Caudate nucleus (tissue), 63 donors: ENCODE measurements at places on chromosomes 16 and 17.

DNA sequence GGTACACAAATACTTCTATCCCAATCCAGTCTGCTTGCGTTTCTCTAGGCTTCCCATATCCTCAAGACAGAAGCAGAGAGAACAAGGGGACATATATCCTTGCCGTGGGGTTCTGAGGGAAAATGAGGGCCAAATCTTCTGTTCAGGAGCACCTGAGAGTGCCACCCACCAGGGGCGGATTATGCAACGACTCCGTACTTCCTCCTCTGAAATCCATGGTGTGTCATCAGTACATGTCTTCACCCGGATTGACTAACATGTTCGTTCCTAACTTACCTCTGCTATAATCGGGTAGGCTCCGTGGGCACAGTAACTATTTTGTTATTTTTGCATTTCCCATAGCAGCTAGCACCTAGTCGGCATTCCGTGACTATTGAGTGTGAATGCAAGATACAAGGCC, 7.8 kb upstream of the ZNF200 start:
- no peak for DNase-seq

GRCh38 chr17:7296189-7296861, 1.9 kb upstream of the YBX2 start:
- DNase-seq, result peak; percentile 62

- DNase-seq, result no peak
Observed at GRCh38 chr16:80806927-80807340, 2.5 kb upstream of the CDYL2 start.

- no peak for DNase-seq
Observed at GRCh38 chr17:7211491-7212273, 8.0 kb downstream of the DLG4 start.

- DNase-seq, result peak; percentile 69
Observed at GRCh38 chr16:70298988-70299938, at the start of gene DDX19B. Gene DDX19B (plus strand): TSS chr16:70299186. CDS start chr16:70299298, 112 bp downstream.

DNA sequence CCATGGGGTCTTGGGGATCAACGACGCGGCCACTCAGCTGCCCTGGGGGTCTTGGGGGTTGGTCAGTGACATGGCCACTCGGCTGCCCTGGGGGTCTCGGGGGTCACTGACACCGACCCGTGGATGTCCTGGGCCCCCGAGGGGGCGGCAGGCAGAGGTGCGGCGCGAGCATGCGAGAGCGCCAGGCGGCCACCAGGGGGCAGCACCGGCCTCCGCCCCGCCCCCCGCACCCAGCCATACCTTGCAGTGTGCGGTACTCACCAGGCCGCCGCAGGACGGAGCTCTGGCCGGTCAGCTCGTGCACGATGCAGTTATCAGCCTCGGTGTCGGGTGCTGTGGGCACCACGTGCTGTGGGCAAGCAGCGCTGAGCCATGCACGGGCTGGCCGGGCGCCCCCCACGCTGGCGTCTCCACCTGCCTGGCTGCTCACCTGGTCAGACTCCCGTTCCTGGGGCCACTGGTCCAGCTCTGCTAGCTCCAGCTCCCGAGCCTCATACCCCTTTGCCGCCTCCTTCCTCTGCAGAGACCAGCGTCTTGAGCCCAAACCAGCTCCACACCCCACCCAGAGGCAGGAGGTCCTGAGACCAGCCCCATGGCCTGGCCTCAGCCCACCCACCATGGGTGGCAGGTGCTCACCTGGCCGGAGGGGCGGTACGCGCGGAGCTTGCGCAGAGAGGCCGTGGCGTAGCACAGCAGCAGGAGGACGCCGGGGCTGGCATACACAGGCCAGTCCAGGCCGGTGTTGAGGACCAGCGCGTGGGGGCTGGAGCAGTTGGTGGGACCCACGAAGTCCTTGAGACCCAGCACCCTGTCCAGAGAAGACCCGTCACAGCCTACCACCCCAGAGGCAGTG, 31.2 kb downstream of the CTU2 start:
- peak; percentile 53 for DNase-seq

DNA sequence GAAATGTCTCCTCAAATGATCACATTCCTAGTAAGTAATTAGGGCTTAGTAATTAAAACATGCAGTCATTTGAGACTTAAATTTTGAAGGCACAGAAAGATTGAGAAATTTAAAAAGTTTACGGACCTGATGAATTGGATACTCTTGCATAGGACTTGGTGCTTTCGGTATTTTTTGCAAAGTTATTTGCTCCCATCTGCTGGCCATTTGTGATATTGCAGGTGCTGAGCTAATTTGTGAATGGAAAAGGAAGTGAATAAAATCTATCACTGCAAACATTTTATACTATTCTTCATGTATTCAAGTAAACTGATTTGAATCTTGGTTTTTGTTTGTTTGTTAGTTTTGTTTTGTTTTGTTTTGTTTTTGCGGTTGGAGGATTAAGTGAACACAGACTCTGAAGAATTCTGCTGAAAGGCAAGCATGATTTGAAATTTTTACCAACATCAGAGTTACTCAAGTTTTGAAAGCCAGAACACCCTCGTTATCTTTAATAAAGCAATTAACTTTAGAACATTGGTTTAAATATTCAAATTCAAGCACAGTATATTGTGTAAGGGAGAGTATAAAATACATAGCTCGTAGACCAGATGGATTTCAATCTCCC, 689.5 kb upstream of the RBFOX1 start:
- DNase-seq, result peak; percentile 3

GRCh38 chr16:16093628-16094332, 129.5 kb downstream of the ABCC6 start:
- DNase-seq, result no peak

- no peak for DNase-seq
Observed at GRCh38 chr16:38941-39892, 14.2 kb downstream of the POLR3K start.

- no peak for DNase-seq
Observed at GRCh38 chr16:69799611-69800031, 37.5 kb downstream of the WWP2 start.

DNA sequence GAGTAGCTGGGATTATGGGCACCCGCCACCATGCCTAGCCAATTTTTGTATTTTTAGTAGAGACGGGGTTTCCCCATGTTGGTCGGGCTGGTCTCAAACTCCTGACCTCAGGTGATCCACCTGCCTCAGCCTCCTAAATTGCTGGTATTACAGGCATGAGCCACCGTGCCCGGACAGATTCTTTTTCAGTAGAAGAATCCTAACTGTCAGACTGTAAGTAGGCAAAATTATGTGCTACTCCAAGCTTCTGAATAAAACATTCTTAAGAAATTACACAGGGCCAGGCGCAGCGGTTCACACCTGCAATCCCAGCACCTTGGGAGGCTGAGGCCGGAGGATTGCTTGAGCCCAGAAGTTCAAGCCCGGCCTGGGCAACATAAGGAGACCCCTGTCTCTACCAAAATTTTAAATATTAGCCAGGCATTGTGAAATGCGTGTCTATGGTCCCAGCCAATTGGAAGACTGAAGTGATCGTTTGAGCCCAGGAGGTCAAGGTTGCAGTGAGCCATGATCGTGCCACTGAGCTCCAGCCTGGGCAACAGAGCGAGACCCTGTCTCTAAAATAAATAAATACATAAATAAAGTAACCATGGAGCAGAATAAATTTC, 66.7 kb upstream of the KIFC3 start:
- no peak for DNase-seq

- no peak for DNase-seq
Observed at GRCh38 chr17:73747221-73748002, 103.2 kb upstream of the SDK2 start.

GRCh38 chr17:880443-881269, 98.5 kb downstream of the MRM3 start:
- DNase-seq, result no peak

- no peak for DNase-seq
Observed at GRCh38 chr17:2996810-2997670, 66.4 kb downstream of the OR1D5 start.

DNA sequence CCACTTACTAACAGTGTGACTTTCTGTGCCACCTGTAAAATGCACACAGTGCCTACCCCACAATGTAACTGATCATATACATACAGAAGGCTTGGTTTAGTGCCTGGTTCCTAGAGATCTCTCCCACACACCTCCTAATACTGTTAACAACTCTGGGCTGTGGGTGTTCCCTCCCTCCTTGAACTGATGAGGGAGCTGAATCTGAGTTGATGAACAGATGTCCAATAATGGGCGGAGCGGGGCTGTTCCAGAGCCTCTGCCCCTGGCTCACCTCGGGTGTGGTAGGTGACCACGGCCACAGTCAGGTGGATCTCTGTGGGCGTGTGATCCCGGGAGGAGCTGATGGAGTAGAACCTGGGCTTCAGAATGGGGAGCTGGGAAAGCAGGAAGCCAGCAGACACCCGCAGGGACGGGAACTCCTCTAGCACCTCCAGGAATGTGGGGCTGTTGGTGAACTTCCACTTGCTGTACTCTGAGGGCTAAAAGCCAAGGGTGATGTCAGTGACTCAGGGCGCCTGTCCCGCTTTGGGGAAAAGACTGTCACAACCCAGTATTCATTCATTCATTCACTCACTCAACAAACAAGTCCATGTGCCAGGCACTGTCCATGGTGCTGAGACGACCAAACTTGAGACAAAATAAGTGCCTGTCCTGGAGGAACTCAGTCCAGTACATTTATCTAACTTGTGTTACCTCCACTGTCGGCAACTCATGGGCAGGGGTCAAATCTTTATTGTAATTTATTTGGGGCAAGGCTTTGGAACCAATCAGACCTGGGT, 37.6 kb downstream of the NOS2 start:
- DNase-seq, result no peak

GRCh38 chr16:14069818-14070217, 1.3 kb upstream of the MRTFB start:
- DNase-seq, result no peak

DNA sequence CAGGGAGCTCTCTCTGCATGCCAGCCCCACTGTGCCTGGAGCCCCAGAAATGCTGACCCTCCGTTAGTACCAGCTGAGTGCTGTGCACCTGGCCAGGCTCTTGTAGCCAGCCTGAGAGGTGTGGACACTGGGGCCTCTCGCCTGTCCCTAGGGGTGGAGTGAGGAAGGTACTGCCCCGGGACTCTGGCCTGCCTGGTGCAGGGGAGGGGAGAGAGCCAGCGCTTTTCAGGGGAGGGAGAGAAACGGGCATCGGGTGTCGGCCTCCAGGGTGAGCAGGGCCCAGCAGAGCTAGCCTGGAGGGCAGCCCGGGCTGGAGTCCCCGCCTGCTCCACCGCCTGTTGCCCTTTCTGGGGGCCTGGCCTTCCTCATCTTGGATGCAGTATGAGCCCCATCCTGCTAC, 13.1 kb downstream of the MAP2K3 start:
- DNase-seq, result no peak

DNA sequence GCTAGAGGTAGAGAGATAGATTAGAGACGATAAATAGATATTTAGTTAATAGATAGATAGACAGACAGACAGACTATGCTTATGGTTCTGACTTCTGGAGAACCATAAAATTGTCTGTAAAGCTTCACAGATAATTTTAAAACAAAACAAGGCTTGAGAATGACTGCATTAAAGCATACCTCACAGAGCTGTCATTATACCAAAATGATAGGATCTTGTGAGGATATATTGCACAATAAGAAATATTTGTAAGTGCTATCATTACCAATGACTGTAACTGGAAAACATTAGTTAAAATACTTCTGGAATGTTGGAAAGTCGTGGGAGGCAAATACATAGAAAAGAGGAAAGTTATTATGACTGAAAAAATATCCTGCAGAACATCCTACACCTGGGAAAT, 3.6 kb upstream of the OR1E1 start:
- no peak for DNase-seq

DNA sequence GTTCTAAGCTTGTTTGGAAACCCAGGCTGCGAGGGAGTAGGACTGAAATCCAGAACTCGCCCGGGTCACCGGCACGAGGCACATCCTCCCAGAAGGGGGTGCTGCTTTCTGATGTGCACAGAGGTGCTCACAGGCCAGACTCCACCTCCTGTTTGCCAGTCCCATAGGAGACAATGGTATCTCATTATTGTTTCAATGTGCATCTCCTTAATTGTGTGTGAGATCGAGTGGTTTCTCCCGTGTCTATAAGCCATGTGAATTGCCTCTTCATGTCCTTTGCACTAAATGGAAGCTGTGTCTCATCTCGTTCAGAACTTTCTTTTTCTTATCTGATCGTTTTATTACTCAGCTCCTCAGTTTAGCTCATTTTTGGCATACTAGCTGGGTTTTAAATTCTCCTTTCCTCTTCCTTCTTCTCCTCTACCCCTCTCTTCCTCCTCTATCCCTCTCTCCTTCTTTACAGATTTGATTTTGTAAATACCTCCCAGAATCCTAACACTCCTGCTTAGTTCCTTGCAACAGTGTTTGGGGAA, 32.1 kb upstream of the PRKCB start:
- DNase-seq, result peak; percentile 5

DNA sequence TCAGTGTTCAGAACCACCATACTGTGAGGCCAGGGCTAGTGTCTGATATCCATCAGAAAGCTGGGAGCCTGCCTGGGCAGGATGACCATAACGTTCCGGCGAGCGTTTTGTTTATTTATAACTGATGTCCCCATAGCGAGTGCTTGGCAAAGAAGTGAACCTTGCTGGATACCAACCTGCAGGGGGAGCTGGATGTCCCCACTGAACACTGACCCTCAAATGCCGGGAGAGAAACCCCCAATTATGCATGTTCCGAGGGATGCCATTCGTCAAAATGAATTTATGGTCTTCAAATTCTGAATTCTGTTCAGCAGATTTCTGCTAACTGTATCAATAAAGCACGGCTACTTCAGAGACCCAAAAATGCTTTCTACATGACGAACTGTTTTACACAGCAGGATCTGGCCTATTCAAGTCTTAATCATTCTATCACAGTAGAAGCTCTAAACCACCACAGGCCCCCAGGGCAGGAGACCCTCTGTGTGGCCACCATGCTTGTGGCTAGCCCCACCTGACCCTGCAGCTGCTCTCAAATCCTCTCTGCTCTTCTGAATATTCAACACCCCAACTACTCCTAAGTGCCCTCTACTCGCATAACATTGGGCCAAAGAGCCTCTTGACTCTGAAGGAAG, 15.2 kb downstream of the MED24 start:
- no peak for DNase-seq

GRCh38 chr16:9235867-9236266, 144.4 kb downstream of the HAPSTR1 start:
- DNase-seq, result no peak

DNA sequence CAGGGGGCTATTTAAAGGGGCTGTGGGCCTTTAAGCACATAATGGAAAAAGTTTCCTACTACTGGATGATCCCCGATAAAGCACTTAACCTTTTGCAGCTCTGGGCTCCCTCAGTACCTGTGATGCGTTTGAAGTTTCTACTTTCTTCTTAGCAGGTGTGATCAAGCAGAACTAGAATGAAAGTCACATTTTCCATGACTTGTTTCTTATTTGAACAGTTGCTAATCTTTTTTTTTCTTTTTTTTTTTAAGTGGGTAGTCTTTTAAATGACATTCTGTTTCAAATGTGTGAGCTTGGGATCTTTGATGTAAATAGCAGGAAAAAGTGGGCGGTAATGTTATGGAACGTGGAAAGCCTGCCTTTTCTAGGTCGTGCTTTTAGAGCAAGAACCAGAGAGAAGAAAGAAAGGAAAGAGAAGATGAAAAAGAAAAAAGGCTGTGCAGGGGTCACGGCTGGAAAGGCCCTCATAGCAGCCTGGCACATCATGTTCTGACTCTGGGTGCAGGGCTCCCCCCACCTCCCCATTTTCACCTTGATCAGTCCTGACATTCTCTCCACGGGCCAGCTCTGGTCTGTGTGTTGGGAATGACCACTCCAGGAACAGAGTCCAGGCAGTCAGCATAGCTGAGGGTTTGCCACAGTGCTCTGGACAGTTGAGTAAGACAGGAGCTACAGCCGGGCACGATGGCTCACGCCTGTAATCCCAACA, 150.6 kb downstream of the CLEC16A start:
- DNase-seq, result no peak

GRCh38 chr16:9428355-9429005, 337.0 kb downstream of the HAPSTR1 start:
- no peak for DNase-seq

GRCh38 chr16:79797486-79797885, 196.9 kb upstream of the MAF start:
- no peak for DNase-seq
